ENCODE measurements at places on chromosomes 7 and 10. TPM values are rescaled to one million over a fixed set of nuclear protein-coding genes. Genes with fewer than 3 reads are reported as not detected.

DNA sequence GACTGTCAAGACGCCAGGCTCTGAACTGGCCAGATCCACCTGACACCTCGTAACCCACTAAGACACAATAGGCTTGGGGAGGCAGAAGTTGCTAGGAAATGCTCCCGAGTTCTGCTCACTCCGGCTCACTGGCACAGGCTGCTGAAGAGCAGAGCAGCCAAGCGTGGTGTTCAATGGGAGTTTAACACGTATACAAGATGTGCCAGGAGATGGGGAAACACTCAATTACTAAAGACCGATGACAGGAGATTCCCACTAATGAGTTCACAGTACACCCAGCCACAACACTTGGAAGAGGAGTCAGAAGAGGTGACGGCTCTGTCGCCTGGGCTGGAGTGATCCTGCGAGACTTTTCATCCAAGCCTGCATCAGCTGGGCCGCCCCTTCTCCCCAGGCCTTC lies 303.4 kb downstream of the GFRA1 start:
- H3K4me1 ChIP-seq: no peaks in the 10 kb centered on the region
- no peak for DNase-seq
- no peak overlapping the region for H3K27ac ChIP-seq
- H3K27me3 ChIP-seq: no peaks in the 10 kb centered on the region
- H3K4me3 ChIP-seq: no peak overlapping the region

DNA sequence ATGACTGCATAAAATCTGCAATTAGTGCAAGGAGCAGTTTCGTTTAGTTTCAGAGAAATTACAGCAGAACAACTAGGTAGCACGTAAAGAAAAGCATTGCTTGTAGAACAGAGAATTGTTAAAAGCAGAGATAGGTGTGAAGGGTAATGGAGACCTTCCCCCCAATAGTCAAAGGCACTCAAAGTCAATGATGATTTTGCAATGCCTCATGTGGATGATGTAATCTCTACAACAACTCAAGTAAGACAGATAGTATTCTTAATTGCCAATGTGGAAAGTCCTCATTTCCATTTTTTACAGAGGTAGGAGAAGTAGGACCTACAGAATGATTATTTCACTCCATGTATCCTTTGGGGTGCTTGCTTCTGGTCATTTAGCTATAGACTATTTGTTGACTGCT lies 94.3 kb upstream of the GNAI1 start:
- no peaks in the 10 kb centered on the region for H3K27me3 ChIP-seq
- H3K27ac ChIP-seq: no peak overlapping the region
- H3K4me1 ChIP-seq: no peaks in the 10 kb centered on the region
- no peak overlapping the region for H3K4me3 ChIP-seq
- DNase-seq: no peak

DNA sequence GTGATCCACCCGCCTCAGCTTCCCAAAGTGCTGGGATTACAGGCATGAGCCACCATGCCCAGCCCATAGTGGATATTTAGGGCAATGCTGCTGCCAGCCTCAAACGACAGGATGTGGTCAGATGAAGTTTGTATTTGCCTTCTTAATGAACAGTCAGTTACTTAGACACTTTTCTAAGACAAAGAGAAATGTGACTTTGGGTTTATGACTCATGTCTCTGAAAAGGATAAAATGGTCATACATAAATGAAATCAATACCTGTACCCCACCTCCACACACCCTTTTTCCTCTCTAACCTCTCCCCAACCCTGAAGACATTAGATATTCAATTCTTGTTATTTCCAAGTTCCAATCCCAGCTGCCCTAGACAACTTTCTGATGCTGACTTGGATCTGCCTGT lies 109.3 kb upstream of the INSIG1 start:
- no peak overlapping the region for H3K4me3 ChIP-seq
- DNase-seq: no peak
- H3K27me3 ChIP-seq: no peaks in the 10 kb centered on the region
- H3K27ac ChIP-seq: no peak overlapping the region
- H3K36me3 ChIP-seq: no peaks in the 10 kb centered on the region
- H3K4me1 ChIP-seq: no peaks in the 10 kb centered on the region

GRCh38 chr7:1210321-1210978 lies 22.2 kb upstream of the UNCX start:
- no peaks in the 10 kb centered on the region for H3K36me3 ChIP-seq
- H3K27ac ChIP-seq: no peak overlapping the region
- DNase-seq: no peak
- no peaks in the 10 kb centered on the region for H3K4me1 ChIP-seq
- no peak overlapping the region for H3K4me3 ChIP-seq

- no peaks in the 10 kb centered on the region for H3K27me3 ChIP-seq
- H3K4me1 ChIP-seq: no peaks in the 10 kb centered on the region
- no peak overlapping the region for H3K27ac ChIP-seq
- H3K36me3 ChIP-seq: no peaks in the 10 kb centered on the region
Observed at GRCh38 chr10:82377608-82378007, 502.6 kb downstream of the NRG3 start.

DNA sequence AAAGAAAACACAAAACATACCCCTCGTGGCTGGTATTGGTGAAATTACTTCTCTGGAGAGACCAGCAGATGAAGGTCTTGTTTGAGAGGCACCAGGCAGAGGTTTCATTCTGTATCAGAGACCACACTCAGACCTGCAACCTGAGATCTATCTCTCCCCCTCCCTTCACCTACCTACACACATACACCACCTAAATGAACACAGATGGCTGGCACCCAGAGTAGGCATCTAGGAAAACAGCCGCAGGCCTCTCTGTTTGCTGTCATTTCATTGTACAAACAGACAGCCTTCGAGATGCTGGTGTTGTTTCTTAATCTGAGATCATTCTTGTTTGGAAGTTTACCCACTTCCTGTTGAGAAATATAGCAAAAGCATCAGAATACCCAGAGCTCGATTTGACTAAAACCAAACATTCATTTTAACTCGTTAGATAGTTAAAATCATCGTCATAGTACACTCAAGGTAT lies 173.9 kb upstream of the SLC25A13 start:
- H3K36me3 ChIP-seq: no peaks in the 10 kb centered on the region
- no peak for DNase-seq
- no peaks in the 10 kb centered on the region for H3K27me3 ChIP-seq
- H3K4me1 ChIP-seq: no peaks in the 10 kb centered on the region
- H3K27ac ChIP-seq: no peak overlapping the region

DNA sequence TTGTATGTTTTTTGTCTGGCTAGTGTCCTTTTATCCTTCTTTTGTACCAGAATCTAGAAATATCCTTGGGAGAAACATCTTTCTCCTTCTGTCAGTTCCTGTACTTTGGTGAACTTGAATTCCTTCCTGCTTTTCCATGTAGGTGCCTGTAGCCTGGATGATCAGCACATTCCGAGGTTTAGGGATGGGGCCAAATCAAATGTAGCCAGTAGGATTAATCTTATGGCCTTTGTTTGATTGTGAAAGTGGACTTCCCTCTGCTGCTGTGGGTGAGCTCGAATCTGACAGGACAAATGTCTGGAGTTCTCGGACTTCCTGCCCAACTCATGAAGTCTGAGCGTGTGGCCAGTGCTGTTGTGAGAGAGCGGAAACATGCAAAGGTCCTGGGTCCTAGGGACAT lies 33.2 kb upstream of the NAMPT start:
- no peak overlapping the region for H3K27ac ChIP-seq
- no peaks in the 10 kb centered on the region for H3K4me1 ChIP-seq
- DNase-seq: no peak
- H3K36me3 ChIP-seq: no peaks in the 10 kb centered on the region

GRCh38 chr10:75712242-75712880 lies 280.9 kb downstream of the LRMDA start:
- DNase-seq: no peak
- no peaks in the 10 kb centered on the region for H3K4me1 ChIP-seq
- no peak overlapping the region for H3K27ac ChIP-seq
- H3K27me3 ChIP-seq: no peaks in the 10 kb centered on the region
- H3K4me3 ChIP-seq: no peak overlapping the region

GRCh38 chr7:110568388-110568787 lies 522.5 kb upstream of the LRRN3 start:
- no peak overlapping the region for H3K4me3 ChIP-seq
- no peak overlapping the region for H3K27ac ChIP-seq
- no peaks in the 10 kb centered on the region for H3K27me3 ChIP-seq
- no peaks in the 10 kb centered on the region for H3K4me1 ChIP-seq
- H3K36me3 ChIP-seq: no peaks in the 10 kb centered on the region

DNA sequence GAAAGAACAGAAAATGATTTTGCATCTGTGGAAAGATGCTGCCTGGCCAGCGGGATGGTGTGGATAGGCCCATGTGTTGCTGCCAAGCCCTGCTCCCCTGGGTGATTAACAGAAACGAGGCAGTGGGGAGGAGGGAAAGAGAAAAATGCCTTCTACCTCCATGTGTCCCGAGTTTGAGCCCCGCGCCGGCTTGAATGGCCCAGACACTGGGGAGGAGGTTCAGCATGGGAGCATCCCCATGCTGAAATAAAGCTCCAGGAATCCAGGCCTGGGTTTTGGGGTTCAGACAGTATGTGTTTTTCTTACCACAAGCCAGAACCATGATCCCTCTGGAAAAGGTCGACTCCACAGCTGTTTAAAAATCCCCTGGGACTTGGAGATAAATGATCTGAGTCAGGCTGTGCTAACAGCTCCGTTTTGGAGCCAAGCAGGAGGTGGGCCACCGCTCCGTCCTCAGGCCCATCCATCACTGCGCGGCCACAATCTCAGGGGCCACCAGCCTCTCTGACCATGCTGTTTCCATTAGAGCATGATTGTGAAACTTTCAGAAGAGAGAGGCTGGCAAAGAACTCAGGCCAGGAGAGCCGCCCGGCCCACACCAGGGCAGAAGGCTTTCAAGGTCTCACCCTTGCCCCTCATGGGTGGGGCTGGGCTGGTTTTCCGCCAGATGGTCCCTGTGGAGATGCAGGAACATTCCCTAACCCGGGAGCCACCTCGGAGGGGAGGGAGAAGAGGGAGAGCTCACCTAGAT lies 299.7 kb downstream of the ZEB1 start:
- H3K4me3 ChIP-seq: no peak overlapping the region
- H3K36me3 ChIP-seq: no peaks in the 10 kb centered on the region
- no peaks in the 10 kb centered on the region for H3K27me3 ChIP-seq
- H3K4me1 ChIP-seq: peaks cover 19% of the 10 kb centered on the region

GRCh38 chr7:44473295-44473694 lies 17.2 kb downstream of the NUDCD3 start:
- no peaks in the 10 kb centered on the region for H3K27me3 ChIP-seq
- H3K27ac ChIP-seq: no peak overlapping the region
- peaks cover 13% of the 10 kb centered on the region for H3K4me1 ChIP-seq
- H3K4me3 ChIP-seq: no peak overlapping the region

DNA sequence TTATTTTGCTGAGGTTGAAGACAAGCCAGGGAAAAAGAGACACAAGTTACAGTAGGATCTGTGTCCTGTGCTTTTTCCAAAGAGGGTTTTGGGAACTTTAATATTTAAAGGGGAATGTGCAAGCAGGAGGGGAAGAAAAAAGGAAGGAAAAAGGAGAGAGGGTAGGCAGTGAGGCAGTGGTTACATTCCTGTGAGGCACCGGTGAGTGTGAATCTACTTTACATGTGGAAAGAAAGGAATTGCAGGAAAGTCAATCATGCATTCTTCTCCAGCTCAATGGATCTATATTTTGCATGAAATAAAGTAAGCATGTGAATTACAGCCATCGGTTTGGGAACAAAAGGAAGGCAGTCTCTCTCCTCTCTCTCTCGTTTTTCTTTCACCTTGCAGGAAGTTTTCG lies 12.6 kb upstream of the DYNC2I1 start:
- no peaks in the 10 kb centered on the region for H3K36me3 ChIP-seq
- DNase-seq: no peak
- H3K4me1 ChIP-seq: no peaks in the 10 kb centered on the region
- H3K4me3 ChIP-seq: no peak overlapping the region

GRCh38 chr7:47938574-47939165 lies 9.6 kb downstream of the PKD1L1 start:
- no peaks in the 10 kb centered on the region for H3K27me3 ChIP-seq
- no peak for DNase-seq
- no peak overlapping the region for H3K4me3 ChIP-seq
- H3K4me1 ChIP-seq: peaks cover 37% of the 10 kb centered on the region
- no peak overlapping the region for H3K27ac ChIP-seq

DNA sequence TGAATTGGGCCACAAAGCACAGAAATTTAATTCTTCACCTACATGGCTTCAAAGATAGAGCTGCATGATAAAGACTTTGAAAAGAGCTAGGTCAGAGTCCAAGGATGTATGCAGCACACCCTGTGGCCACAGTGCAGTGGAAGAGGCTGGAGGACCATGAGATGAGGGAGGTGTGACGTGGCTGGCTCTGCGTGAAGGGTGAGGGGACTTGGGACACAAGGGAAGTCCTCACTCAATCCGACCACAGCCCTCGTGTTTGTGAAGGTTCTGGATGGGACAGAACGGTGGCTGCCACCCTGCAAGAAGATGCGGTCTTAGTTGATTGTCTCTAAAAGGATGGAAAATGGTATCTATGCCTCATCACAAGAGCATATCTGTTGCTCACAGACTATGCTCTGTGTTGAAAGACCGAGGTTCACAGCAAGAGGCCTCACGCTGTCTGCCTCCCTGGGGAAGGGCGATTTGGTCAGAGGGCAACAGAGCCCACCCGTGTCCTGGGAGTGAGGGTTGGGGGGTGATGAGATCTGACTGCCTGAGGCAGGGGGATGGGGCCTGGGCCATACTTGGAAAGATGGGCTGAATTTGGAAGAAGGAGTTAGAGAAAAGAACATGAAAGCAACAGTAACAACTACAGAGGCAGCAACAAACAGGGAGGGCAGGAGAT lies 174.4 kb upstream of the SHH start:
- no peaks in the 10 kb centered on the region for H3K27me3 ChIP-seq
- H3K4me1 ChIP-seq: no peaks in the 10 kb centered on the region

DUS4L gene
- total RNA-seq: 5.5 TPM

CALCR gene
- 0.16 TPM for total RNA-seq

C10orf105 gene
- 0.17 TPM for total RNA-seq

COX15 gene
- total RNA-seq: 36.8 TPM

NDUFB8 gene
- 112 TPM for total RNA-seq
